ENCODE measurements at places on chromosomes 12 and 14. TPM values are rescaled to one million over a fixed set of nuclear protein-coding genes. Genes with fewer than 3 reads are reported as not detected.

DNA sequence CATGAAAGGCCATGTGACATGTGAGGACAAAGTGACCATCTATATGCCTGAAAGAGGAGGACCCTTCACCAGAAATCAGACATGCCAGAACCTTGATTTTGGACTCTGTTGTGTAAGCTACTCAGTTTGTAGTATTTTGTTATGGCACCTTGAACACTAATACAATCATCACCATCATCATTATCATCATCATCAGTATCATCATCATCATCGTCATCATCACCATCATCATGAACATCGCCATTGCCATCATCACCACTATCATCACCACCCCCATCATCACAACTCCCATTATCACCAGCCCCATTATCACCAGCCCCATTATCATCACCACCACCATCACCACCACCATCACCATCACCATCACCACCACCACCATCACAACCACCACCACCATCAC, 15.9 kb downstream of the ISCU start:
- DNase-seq, result no peak

Gene PZP
- total RNA-seq, result 0.22 TPM

- no peak for DNase-seq
Observed at GRCh38 chr12:42332301-42333285, 6.6 kb downstream of the PPHLN1 start.

DNA sequence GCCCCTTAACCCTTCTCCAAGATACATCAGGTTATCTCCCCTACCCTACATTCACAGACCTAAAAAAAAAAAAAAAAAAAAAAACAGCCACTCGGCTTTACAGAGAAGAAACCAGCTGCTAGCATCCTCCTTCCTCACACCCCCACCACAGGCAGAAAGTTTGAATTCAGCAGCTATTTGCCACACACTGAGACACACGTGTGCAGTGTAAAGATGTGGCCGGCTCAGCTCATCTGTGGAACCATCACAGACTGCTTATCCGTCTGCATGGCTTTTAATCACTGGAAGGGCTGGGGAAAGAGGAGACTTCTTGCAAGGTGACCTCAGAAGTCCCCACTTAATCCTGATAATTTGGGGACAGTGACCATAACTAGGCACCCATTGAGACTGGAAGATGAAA, 50.0 kb downstream of the VWF start:
- no peak for DNase-seq

DNA sequence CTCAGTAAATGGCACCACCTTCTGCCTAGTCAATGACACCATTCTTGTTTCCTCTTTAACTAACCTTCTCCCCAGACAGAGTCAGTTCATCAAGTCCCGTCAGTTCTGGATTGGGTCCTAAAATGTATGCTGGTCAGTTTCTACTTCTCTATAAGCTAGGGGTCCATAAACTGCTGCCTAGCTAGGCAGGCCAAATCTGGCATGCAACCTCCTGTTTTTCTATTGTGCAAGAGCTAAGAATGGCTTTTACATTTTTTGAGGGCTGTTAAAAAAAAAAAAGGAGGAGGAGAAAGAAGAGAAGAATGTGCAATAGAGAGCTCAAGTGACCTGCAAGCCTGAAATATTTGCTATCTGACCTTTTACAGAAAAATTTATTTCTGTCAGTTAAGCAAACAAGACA, 6.4 kb upstream of the TMED10 start:
- DNase-seq, result no peak
